Stimulated activated CD8-positive, alpha-beta memory T cell treated with anti-CD3 and anti-CD28 coated beads, Interleukin-15, amount 100 ng/mL, for 24 hours (primary cell): ENCODE measurements at places on chromosomes 1 and 21.

GRCh38 chr21:38476385-38476784 is 21.9 kb downstream of the ERG start:
- no peak for DNase-seq

DNA sequence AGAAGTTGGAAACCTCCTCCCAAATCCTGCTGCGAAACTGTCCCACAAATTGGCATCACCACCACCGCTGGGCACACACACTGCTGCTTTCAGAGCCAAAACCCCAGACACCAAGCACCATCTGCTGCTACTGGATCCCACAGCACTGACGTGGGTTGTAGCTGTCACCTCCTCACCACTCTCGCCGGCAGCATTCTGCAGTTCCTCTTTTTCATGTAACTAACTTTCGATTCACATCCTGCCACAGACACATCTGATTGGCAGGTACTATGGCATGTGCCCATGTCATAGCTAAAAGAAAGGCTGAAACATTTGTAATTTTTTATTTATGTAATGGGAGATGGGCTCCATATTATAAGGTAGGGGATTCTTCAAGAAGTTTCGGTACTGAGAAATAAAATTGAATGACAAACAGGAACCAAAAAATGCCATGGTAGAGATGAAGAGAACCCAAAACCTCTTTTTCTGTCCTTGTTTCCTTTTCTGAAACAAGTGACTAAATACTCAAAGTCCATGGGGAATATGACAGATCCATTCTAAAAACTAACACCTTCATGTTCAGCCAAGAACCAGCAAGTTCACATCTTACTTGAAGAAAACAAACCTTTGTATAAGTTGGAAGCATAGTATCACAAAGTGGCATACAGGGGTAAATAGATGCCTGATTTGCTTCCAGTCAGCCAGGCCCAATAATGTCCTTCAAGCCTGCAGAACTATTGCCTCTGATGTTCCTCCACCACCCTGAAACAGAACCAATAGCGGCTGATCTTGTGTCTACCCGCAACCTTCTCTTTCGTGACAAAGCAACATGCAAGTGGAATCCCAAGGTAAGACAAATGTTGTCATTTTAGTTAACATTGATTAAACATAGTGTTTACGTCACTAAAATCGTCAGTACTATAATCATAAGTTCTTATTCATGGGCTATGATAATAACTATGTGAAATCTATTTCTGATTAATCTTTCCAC is 26.6 kb upstream of the RGS13 start:
- no peak for DNase-seq

DNA sequence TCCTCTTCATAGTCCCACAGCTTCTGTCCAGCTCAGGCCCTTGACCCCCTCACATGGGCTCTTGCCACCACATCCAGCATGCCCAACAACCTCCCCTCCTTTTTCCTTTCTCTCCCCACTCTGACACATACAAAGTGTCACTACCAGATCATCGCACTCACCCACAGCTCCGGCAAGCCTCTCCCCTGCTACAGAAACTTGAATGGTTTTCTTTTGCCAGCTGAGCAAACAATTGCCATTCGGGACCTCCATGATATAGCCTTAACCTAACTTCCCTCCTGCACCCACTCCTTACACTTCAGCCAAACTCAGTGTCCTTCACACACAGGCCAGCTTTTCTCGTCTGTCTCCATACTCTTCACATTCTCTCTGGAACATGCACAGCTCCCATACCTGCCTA is 43.3 kb downstream of the MAB21L3 start:
- DNase-seq: no peak

DNA sequence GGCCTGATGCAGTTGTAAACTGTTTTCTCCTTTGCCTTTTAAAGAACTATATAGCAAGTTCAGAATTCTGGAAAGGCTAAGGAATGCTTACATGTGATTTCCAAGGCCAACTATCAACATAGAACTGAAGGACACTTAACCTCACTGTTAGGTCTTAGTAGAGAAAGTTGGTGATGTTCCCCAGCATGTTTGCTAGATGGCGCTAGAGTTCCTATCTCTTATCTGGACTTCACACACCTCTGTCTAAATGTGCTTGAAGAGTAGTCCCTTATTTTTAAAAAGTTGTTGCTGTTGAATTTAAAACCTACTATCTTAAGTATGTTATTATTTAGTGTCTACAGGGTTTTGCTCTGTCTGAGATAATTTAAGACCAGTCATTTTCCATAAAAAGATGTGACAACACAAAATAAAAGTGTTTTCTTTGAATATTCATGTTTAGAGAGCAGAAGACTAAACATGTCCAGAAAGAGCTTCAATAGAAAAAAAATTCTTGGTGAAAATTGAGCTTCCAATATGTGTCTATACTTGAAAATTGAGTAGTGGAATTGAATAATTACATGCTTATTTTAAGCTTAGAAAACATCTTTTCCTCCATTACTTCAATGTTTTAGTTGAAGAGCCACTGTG is 237.3 kb downstream of the S1PR1 start:
- DNase-seq: no peak
